Stimulated activated CD4-positive, alpha-beta T cell treated with anti-CD3 and anti-CD28 coated beads, Interleukin-4, amount 100 ng/mL, for 24 hours (primary cell): ENCODE measurements at places on chromosomes 4 and X.

GRCh38 chrX:130999360-130999759 is 58.8 kb upstream of the ARHGAP36 start:
- DNase-seq: no peak

DNA sequence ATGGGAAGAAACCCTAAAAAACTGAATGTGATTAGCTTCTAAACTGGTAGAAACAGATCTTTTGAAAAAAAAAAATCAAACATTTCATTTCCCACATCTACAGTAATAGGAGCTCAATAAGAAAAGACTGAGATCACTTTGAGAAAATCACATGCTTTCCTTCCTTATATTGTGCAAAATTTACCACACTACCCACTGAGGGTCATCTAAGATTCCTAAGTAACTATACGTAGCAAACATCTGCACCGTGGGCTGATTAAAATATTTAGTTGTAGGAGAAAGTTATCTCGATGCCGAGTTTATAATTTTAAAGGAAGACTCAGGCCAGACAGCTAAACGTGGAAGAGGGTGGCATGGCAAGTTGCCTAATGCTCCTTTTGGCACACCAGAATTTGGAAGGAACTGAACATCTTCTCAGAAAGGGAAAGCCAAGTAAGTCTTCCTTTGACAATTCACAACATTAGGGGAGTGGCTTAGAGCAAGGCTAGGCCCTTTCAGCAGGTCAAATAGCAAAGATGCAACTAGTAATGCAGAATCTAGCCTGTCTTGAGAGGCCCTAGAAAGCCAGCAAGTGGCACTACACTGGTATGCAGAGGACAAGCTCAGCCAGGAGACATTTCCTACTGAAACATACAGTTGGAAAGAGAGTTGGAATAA is 128.0 kb downstream of the TMA16 start:
- no peak for DNase-seq

GRCh38 chr4:86870442-86871069 is 21.4 kb upstream of the SLC10A6 start:
- DNase-seq: no peak

- no peak for DNase-seq
These were observed 774 bp downstream of the ZCCHC4 start for GRCh38 chr4:25313201-25313895.

GRCh38 chr4:79287718-79288117 is 38.1 kb downstream of the NAA11 start:
- no peak for DNase-seq

DNA sequence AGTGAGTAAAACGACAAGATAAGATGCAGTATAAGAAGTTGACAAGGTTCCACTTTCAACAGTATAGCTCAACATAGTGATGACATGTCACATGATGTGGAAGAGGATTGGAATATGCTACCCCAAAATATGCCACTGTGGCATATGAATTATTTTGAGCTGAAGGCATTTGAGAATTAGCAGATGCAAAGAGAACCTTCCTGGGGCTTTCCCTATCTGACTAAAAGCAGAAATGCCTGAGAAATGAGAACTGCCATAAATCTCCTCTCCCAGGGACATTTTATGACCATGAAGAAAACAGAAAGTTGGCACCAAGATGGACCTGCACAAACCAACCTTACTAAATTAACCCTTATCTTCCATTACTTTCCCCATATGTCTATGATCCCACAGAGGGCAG is 24.8 kb downstream of the CDKN2AIP start:
- no peak for DNase-seq

GRCh38 chr4:148261848-148262247 is 180.4 kb downstream of the NR3C2 start:
- no peak for DNase-seq

GRCh38 chrX:108701633-108702032 is 34.7 kb downstream of the IRS4 start:
- no peak for DNase-seq

GRCh38 chrX:7088968-7089615 is 58.4 kb upstream of the STS start:
- peak; percentile 20 for DNase-seq

DNA sequence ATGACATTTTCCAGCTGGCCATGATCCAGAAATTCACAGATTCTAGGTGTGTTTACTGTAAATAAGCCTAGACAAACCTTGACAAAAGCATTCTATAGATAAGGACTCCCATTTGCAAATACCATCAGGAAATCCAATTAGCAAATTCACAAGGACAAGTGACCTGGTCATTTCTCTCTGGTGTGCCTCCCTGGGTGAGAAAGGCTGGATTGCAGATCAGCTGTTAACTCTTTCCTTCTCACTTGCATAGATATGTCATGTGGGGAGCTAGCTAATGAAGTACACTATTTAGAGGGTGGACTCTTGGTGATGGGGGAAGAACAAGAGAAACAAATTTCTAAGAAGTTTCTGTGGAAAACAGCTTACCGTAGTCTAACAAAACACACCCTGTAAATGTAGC is 58.9 kb downstream of the MOSPD2 start:
- no peak for DNase-seq

DNA sequence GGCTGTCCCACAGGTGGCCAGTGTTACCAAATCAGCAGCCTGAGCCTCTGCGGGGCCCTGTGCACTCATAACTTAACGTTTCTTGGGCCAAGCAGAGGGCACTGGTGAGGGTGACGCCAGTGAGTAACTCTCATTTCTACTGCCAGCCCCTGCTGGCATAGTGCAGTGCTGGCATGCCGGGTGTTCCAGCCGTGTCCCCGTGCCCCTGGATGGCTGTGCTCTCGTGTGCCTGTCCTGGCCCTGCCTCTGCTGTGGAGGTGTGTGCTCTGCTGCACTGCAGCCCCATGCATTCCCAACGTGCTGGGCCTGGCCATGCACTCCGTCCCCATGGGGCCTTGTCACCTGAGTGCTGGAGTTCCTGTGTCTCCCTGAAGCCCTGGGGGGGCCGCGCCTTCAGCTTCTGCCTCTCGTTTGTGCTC is 14.7 kb downstream of the TBC1D14 start:
- no peak for DNase-seq

GRCh38 chr4:89586318-89586717 is 250.6 kb downstream of the SNCA start:
- DNase-seq: no peak

DNA sequence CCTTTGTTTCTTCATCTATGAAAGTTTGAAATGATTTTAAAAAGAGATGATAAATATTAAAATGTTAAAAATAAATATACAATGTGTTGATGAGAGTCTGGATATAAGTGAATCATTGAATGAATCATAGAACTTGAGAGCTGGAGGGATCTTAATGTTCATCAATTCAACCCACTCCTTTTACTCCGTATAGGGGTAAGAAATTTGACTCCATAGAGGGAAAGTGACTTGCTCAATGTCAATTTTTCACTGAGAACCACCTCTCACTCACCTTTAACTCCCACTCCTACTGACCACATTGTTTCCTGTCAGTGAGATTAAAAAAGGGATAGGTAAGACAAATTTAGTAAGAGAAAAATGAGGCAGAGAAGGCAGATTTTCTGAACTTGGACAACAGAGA is 557.2 kb upstream of the GRIA3 start:
- DNase-seq: no peak

DNA sequence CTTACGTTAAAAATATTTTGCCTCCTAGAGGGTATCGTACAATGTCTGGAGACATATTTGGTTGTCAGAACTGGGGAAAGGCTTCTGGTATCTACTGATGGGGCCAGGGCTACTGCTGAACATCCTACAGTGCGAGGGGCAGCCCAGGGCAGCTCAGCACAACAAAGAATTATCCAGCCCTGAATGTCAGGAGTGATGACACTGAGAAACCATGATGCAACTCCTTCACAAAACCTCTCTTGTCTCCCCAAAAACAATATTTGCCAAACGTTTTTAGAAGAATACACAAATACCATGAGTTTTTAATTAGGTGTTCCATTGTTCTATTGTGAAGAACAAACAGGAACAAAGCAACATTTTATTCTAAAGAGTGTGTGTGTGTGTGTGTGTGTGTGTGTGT is 43.4 kb upstream of the CLNK start:
- DNase-seq: no peak

- DNase-seq: no peak
These were observed 21.1 kb downstream of the MAGEB16 start for GRCh38 chrX:35819241-35819640.

DNA sequence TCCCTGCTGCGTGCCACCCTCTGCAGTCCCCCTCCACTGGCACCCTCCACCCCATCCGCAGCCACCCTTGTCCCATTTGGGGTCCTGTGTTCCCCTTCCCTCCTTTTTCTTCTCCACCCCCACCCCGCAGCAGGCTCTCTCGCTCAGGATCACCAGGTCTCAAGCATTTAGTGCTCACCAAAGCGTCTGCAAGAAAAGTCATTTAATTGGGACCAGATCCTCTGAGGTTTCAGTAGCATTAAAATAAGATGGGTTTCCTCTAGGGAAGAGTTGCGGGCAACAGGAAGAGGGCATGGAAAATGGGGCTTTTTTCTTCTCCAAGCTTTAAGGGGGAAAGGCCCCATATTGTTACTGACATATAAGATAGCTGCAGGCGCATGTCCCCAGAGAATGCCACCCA is 4.9 kb upstream of the HAUS7 start:
- DNase-seq: no peak

DNA sequence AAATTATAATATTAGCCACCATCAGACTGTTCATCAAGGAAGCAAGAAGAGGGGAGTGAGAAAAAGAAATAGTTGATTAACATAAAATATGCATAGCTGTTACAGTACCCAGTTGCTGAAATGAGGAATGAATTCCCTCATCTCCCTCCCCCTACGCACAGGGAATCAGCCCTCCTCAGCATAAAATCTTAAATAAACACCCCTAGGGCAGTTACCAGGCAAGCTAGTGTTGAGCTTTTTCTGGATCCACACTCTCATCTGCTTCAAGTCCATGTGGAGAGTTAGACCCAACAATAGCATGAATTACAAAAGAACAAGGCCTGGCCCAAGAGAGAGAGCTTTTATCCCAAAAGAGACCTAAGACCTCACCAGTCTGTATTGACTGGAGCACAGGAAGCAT is 19.0 kb upstream of the SYTL4 start:
- no peak for DNase-seq

DNA sequence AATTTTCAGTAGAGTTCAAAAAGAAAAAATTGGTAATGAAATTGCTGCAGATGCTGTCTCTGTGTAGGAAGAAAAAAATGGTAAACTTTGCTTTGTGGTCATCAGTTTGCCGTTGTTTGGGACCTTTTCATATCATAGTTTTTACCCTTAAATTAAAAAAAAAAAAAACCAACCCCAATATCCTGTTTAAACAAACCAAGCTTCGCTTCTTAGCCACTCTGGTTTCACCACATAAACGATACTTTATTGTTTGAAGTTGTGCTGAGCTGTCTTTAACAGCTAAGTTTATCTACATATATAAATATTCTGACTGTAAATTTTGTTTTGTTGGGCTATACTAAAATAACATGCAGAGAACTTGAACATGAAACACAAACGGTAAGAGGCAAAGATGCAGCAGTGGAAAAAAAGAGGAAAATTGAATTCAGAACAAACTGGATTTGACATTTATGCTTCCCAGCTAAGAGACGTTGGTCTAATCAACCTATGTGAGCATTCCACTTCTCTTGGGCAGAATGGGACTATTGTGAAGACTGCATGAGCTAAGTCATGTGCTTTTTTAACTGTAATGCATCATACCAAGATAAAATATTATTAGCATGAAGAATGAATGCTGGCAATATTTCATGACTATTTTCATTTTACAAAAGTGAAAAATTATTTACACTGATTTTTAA is 15.7 kb upstream of the H2AZ1 start:
- DNase-seq: no peak

DNA sequence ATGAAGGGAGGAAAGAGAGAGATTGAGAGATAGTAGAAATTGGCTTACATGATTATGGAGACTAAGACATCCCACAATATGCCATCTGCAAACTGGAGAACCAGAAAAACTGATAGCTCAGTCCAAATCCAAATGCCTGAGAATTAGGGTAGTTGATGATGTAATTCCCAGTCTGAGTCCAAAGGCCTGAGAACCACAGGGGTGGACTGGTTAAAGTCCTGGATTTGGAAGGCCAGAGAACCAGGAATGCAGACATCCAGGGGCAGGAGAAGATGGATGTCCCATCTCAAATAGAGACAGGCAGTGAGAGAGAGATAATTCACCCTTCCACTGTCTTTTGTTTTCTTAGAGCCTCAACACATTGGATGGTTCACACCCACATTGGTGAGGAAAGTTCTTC is 345.7 kb upstream of the SPANXN4 start:
- no peak for DNase-seq
